NCI-H146 (cell line): ENCODE measurements at places on chromosomes 2 and 18.

- DNase-seq = no peak
Measured at GRCh38 chr2:19377717-19378116, 19.3 kb upstream of the OSR1 start.

DNA sequence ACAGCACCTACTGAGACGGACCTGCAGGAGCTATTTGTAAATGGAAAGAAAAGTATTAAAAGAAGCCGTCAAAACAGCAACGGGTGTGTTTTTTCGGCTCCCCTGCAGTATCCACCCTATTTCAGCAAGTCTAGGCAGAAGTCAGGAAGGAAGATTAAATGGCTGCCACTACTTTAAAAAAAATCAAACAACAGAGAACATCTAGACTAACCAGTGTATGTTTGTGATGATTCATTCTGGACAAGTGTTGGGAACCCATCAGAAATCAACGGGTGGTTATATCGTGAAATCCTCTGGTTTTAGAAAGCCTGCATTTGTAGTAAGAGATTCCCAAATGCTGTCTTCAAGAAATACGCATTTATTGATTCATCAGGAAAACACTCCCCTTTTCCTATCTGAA is 9.0 kb downstream of the PMAIP1 start:
- no peak for DNase-seq

GRCh38 chr2:120551522-120551921 is 184.1 kb upstream of the GLI2 start:
- no peak for DNase-seq

- DNase-seq = no peak
Measured at GRCh38 chr2:129784486-129784885, 195.0 kb upstream of the RAB6C start.

- DNase-seq = no peak
Measured at GRCh38 chr2:1489486-1489885, 76.2 kb downstream of the TPO start.

- DNase-seq = no peak
Measured at GRCh38 chr2:108630567-108631405, 88.5 kb upstream of the RANBP2 start.

GRCh38 chr2:239910404-239910803 is 114.7 kb downstream of the NDUFA10 start:
- no peak for DNase-seq

GRCh38 chr2:19038071-19039015 is 320.1 kb downstream of the OSR1 start:
- no peak for DNase-seq

- DNase-seq = peak; percentile 11
Measured at GRCh38 chr2:100818606-100819369, 1.2 kb upstream of the NPAS2 start.

DNA sequence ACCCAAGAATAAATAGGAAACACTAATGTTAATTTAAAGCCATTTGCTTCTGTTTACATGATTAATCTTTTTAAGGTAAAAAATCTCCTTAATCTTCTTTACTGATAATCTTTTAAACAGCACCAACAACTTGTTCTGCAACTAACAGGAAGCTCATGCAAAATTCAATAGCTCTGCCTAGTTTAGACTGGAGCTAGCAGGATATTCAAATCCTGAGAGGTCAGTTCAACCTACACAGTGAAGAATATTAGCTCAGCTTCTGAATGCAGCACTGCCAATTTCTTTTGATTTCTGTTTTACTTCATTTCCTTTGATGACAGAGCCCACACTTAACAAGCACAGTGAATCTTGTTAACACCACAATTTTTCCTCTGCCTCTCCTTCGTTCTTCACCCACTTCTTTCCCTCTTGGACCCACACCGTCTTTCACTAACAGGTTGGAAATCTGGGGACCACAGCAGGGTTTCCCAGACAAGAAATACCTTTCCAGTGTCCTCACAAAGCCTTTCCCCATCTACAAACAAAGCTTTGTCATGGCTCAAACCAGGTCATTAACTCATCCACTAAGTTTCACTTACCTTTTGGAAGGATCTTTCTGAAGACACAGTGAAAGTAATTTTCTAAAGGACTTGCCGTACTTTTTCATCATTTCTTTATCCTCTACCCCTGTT is 109.8 kb downstream of the STK39 start:
- no peak for DNase-seq

GRCh38 chr2:47536696-47537095 is 133.7 kb downstream of the MSH2 start:
- no peak for DNase-seq

DNA sequence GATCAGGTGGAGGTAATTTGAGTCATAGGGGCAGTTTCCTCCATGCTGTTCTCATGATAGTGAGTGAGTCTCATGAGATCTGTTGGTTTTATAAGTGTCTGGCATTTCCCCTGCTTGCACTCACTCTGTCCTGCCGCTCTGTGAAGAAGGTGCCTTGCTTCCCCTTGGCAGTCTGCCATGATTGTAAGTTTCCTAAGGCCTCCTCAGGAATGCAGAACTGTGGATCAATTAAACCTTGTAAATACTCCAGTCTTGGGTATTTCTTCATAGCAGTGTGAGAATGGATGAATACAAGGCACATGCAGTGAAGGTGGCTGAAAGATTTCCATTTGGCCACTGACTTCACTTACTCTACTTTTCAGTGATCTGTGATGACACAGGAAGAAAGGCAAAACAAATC is 133.7 kb downstream of the SH3BP4 start:
- DNase-seq = no peak

DNA sequence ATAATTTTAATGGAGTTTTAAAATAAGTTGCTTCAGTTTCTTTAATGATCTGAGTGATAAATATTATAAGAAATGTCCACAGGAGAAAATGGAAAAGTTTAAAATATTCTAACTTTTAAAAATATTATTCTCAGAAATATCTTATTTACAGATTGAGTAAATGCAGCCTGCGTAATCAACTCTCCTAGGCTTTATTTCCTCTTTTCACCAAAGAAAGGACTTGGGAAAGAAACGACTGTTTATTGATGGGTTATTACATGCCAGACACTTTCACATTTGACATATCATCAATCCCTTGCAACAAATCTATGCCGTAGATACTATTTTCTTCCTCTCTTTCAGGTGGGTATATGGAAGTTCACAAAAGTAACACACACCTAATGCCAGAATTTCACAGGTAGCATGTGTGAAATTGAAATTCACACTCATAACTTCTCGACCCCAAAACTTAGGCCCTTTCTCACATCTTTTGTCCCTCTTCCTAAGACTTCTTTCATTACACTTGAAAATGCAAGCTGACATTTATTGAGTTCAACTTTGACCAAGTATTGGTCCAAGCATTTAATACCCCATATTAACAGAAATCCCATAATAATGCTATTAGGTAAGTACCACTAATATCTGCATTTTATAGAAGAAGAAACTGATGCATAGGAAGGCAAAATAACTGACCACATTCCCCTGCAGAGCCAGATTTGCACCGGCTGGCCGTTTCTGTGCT is 49.2 kb downstream of the MYOM1 start:
- DNase-seq = no peak

GRCh38 chr2:121004950-121005349 is 269.3 kb downstream of the GLI2 start:
- DNase-seq = no peak

- DNase-seq = no peak
Measured at GRCh38 chr2:26072925-26073768, 39.3 kb downstream of the RAB10 start.

DNA sequence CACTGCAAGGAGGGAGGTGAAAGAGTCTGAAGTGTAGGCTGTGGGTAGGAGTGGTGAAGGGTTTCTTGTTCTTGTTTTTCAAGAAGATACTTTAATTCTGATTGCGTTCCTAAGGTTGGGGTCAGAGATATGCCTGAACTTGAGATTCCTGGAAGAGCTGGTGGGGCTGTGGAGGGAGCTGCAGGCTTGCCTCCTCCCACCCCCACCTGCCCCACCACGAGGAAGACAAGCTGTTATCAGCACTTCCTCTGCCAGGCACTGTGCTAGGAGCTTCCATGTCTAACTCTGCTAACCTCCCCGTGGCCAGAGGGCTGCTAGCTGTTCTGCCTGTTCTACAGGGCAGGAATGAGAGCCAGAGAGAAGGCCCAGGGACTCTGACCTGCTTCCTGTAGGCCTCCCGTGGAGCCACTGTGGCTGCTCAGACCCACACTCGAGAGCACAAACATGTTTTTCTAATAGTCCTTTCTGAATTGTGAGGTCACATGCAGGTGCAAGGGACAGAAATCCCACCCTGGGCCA is 13.7 kb downstream of the ANKRD23 start:
- no peak for DNase-seq

DNA sequence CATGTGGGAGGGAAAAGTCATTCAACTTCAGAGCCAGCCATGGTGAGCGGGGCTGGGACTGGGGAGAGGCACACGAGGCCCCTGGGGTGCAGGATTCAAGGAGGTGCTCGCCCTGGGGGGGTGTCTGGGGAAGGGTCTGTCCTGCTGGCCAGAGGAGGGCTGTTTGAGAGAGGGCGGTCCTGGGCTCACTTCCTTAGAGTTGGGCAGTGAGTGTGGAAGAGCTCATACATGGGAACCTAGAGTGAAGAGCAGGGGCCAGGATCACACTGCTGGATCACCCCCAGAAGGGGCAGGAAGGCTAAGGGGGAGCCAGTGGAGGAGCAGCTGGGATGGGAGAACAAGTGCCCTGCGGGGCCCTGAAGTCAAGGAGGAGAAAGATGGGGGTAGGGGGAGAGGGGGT is 6.5 kb downstream of the SH3BP4 start:
- no peak for DNase-seq

GRCh38 chr2:144152817-144153271 is 367.1 kb downstream of the ZEB2 start:
- DNase-seq = no peak

GRCh38 chr2:152420363-152420762 is 85.4 kb downstream of the FMNL2 start:
- no peak for DNase-seq

DNA sequence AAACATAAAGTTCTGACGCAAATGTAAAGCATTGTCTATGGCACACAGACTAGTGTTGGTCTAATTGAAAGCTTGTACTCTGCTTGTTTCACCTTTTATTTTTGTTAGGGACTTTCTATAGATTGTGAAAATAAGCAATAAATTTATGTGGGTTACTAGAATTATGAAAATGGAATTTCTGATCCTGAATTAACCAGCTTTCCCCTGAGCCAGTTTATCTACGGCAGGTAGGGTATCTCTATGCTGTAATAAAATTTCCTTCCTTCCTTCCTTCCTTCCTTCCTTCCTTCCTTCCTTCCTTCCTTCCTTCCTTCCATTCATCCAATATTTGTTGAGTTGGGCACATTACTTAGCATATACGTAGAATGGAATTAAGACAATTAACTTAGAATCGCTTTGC is 362.6 kb upstream of the SPRED2 start:
- DNase-seq = no peak

- no peak for DNase-seq
Measured at GRCh38 chr2:207221731-207222130, 56.0 kb upstream of the KLF7 start.

DNA sequence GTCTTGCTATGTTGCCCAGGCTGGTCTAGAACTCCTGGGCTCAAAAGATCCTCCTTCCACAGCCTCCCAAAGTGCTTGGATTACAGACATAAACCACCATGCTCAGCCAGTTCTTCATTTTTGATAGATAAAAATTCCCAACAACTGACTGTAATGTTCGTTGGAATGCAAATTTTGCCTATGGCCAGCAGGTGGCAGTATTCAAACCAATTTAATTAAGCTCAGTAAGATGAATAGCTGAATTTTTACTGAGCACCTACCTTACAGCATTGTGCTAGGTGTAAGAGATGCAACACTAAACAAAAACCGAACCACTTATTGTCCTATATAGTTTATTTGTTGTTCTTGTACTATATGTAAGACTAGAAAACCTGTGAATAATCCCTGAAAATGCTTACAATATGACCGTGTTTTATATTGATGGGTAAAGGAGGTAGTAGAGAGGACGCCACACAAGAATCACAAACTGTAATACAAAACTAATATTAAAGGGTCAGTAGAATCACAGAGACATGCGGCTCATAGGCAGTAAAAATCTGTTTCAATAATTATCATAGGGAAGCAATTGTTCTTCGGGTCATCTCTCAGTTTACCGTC is 8.2 kb upstream of the TMEM182 start:
- peak; percentile 71 for DNase-seq

DNA sequence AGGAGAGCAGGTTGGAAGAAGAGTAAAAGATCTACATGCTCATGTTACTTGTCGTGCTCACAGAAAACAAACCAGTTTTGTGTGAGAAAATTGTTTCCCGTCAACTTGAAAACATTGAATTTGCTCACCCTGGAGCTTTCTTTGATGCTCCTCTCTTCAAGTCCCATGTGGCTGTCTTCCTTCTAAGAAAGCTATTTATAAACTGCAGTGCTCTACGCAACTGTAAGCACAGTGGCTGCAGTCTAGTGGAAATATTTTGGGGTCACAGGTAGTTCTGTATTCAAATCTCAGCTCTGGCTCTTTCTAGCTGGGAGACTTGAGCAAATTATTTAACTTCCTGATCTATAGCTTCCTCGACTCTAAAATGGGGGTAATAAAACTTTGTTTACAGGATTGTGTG is 211.8 kb downstream of the PLCL1 start:
- no peak for DNase-seq

DNA sequence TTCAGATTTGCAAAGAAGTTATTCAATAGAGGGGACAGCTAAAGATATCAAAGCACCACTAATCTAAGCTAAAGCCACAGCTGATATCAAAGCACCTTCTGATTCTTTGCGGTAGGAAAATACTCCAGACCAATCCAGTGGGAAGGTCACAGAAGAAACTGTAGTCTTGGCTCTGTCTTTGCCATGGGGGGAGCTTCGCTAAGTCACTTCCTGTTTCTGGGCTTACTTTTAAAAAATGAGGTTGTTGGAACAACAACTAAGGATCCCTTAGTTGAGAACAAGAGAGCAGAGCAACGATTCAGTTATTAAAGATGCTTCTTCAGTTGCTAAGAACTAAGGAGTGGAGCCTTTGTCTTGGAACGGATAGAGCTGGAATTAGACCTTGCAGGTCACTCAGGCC is 12.2 kb downstream of the LPIN1 start:
- DNase-seq = no peak

- DNase-seq = no peak
Measured at GRCh38 chr18:2529154-2529553, 42.2 kb downstream of the METTL4 start.

- DNase-seq = no peak
Measured at GRCh38 chr2:54986264-54986663, 64.0 kb downstream of the RTN4 start.

DNA sequence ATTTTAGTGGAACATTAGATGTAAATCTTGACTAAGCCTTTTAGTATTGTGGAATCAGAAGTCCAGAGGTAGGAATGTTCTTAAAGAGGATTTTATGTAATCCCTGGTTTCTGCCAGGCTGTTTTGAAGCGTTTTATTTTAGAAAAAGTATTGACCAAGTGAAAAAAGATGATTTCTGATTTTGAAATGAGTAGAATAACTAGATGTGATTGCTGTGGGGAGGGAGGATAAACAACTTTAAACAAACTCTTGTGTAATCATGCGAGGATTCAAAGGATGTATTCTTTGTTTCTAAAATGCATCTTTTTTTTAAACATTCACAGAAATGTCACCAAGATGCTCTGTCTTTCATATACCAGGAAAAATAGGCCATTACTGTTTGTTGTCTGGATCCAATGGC is 53.9 kb downstream of the PHLPP1 start:
- no peak for DNase-seq
